ENCODE measurements at places on chromosomes 5 and 9. TPM values are rescaled to one million over a fixed set of nuclear protein-coding genes. Genes with fewer than 3 reads are reported as not detected.
A peak's percentile ranks its signal among the peaks of the same experiment; 100 is the strongest.

DNA sequence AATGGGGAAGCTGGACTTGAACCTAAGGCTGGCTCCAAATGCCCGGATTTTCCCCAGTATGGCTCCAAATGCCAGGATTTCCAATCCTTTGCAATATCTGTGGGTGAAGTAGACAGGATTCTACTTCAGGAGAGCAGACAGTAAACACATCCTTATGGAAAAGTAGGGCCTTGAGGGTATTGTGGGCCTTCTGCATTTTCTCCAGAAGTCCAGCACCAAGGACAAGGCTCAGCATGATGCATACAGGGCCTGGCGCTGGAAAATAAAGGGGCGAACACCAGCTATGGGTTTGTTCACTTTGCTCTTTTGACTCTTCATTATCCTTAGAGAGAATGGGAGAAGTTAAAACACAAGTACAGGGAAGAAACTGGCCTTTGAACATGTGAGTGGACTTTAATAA lies 347.5 kb downstream of the SEMA5A start:
- no peak for DNase-seq

DNA sequence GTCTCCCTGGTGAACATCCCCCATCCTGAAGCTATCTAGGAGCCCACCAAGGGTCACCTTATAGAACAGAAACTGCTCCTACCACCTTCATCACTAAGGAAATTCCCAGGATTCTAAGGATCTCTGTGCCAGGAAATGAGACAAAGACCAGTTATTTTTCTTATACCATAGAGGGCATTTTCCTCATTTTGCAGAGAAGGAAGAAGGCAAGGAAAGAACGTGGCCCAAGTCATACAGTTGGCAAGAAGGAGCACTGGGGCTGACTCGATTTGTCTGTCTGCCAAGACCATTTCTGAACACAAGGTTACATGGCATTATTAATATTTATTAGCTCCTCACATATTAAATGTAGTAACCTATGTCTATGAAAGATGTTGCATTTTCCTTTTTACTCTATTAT lies 49.6 kb upstream of the TNFSF15 start:
- DNase-seq = no peak

- no peak for DNase-seq
Measured at GRCh38 chr5:151786468-151786867, 14.7 kb downstream of the G3BP1 start.

DNA sequence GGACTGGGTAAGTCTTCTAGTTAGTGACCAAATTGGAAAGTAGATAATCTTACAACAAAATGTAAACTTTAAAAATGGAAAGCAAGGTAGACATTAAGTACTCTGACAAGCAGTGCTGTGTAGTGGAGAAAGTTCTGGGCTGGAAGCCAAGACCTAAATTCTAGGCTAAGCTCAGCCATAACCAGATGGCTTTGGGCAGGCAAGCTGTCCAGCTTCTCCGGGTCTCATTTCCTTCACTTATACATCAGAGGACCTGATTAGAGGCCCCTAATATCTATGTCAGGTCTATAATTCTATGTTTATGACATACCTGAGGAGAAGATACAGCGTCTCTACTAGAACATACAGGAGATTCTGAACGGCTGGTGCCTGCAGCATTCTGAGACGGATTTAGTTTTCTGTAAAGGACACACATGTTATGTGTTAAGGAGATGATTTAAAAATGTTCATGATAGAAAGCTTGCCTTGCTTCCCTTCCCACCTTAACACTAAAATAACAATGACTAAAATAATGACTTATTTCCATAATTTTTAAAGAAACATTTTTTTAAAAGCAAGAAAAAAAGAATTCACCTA lies 61.2 kb downstream of the ELL2 start:
- no peak for DNase-seq

DNA sequence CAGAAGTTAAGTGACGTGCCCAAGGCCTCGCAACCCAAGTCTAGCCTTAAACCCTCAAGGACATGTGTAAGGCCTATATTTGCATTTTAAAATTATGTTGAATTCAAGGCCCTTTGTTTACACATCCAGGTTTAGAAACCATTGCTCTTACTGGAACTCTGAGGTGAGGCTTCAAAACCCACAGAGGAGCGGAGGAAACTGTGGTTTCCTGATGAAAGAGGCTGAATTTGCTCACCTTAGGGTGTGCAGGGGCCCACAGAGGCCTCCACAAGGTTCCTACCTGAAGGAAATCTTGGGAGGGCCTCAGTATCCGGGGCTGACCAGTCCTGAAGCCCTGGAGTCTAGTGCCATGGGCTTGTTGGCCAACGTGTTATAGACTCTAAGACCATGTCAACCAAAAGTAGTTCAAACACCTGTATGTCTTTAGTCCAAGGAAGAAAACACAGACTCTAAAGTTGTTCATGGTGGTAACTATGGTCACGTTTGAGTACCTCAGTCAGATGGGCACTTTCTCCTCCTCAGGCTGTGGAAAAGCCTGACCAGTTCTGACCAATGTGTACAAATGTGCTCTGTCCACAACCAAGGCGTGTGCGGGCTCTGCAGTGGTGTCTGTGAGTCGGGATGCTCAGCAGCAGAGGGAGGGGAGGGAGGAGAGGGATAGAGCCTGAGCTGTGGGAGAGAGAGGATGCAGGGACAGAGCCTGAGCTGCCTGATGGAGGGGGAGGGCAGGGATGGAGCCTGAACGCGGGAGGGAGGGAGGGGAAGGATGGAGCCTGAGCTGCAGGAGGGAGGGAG lies 124.6 kb upstream of the ERCC6L2 start:
- DNase-seq = no peak

GRCh38 chr5:91469517-91470165 lies 86.5 kb upstream of the ARRDC3 start:
- no peak for DNase-seq

DNA sequence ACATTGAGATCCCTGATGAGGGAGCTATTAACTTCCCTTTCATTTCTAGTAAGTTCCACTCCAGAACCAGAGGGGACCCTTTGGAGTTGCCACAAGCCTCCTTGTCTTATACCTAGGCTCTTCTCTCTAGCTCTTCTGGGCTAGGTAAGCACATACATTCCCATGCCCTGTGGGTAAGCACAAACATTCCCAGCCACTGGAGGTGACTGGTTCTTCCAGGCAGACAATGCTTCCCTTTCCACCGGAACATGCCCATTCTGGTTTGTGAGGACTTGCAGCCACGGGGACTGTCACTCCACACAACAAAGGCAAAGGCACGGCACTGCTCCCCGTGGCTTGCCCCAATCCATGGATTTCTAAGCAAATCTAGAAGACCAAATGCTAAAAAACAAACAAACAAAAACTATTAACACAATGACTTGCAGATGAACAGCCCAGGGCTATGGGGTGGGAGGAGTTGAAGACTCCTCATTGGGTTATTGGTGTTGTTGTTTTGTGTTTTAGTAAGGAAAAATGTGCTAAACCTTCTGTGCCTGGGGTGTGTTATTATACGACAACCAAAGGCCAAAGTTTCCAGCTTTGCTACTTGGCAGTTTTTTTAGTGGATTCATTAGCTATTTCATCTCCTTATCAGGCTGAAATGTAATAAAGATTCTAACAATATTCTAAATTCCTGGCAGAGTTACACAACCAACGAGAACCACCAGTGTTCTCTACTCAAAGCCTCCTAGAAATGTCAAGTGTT lies 276.2 kb downstream of the SYK start:
- DNase-seq = no peak

GRCh38 chr9:106922026-106922425 lies 59.1 kb downstream of the ZNF462 start:
- no peak for DNase-seq

- DNase-seq = no peak
Measured at GRCh38 chr5:178668579-178668978, 41.7 kb upstream of the CLK4 start.

DNA sequence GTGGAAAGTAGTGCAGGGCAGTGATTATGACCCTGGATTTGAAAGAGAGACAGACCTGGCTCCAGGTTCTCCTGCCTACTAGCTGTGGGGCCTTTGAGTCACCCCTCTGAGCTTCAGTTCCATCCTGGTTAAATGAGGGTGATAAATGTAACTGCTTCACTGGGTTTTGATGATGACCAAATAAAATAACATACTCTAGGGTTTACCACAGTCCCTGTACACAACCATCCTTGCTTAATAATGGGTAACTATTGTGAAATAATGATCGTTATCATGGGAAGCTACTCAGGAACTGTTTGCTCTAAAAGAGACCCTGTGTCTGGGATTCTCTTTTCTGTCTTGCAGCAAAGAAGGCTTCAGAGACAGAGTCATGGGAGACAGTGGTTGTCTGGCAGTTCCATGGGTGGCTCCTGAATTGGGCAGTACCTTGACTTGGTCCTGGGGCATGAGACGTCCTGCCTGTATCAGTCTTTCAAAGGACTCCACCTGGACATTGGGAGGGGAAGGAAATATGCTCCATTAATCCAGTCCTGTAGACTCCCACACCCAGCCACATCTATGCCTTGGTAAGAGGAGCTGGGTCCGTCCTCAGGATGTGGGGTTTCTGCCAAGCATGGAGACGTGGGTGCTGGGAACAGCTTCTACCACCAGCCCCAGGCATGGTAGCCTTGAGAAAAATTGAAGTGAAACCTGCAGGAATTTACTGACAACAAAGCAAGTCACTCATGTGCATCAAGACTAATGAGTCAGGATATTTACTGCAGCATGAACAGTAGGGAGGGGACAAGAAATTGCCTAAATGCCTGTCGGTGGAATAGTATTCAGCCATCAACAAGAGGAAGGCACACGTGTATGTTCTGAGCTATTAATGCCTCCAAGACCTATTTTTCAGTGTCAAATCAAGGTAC lies 23.4 kb downstream of the AKNA start:
- DNase-seq = no peak

DNA sequence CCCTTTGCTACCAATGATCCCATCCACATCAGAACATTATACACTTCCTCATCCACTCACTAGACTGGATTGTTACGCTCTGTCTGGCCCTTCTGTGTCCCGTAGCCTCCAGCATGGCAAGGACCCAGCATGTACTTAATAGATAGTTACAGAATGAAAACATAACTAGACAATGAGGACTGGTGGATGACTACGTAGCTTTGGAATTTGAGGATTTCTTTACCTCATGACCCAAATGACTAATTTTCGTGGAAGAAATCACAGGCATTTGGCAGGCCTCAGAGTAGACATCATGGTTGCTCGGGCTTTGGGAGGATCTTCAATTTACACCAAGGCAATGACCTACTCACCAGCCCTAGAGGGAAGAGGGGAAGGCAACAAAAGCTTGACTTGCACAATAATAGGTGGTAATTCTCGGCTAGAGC lies 299.8 kb downstream of the TLE1 start:
- DNase-seq = peak; percentile 18

DNA sequence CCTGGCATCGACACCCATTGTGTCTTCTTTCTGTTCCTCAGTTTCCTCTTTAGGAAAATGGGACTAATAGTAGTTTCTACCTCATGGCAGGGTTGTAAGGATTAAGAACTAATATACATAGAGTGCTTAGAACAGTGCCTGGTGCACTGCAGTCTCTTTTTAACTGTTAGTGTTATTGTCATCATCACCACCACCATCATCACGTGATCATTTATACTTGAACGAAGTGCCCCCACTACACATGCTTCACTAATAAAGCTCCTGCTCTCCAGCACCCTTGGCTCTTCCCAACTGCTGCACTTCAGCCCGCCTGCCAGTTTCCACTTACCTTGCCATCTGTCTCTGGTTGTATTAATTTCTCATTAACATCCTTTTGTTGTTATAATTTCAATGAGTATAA lies 35.8 kb upstream of the MAST4 start:
- DNase-seq = no peak

GRCh38 chr5:69105996-69106906 lies 12.4 kb downstream of the SLC30A5 start:
- DNase-seq = no peak

GRCh38 chr5:145937432-145938250 lies 1.3 kb downstream of the SH3RF2 start:
- peak; percentile 26 for DNase-seq

- DNase-seq = no peak
Measured at GRCh38 chr9:93306579-93307091, 122.7 kb downstream of the WNK2 start.

- DNase-seq = peak; percentile 34
Measured at GRCh38 chr9:87973730-87974292, 522 bp downstream of the CDK20 start.

DNA sequence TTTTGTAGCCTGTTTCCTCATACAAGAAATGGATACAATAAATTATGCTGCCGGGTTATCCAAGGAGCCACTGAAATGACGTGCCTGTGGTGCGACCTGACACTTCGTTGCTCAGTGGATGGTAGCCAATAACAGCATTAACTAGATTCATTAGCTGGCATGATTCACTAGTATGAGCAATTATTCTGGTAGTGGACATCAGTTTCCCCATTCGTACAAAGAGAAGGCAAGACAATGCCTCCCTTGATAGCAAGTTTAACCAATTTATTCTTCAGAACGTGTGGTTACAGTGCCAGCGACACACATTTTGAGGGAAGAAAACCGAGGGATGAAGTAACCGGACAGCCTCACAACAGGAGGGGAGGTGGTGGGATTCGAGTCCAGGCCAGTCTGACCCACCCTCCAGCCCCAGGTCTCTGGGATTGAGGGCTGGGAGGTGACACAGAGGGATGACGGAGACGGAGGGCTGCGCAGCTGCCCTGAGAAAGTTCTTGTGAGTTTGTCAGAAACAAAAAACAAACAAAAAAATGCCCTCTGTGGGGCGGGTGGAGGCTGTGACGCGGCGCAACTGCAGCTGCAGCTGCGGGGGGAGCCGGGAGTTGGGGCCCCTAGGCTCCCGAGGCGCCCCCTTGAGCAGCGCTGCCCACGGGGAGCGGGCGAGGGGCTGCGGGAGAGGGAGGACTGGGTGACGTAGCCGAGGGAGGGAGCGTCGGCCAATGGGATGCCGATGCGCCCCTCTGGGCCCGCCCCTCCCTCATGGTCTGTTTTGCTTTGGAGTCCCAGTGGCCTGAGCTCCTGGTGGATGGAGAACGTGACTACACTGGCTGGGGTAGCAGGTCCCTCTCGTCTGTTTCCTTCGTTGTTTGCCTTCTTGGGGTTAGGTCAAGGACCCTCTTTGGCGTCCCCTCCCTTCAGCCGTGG lies 10.9 kb downstream of the LHX2 start:
- no peak for DNase-seq

GRCh38 chr5:3032513-3032912 lies 281.0 kb upstream of the IRX2 start:
- no peak for DNase-seq

DNA sequence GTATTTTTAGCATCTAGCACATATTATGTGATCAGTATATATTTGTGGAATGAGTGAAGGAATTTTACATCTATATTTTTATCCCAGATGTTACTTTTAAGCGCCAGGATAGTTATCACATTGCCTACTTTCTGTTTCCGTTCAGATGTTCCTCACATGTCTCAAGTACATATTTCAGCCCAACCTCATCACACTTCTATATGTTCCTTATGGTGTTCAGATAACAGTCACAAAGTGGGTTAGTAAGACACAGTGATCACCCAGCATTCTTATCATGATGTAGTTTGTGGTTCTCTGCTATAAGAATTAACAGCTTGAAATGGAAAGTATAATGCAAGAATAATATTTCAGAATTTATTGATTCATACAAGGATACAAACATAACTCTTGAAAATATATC lies 170.0 kb upstream of the RASA1 start:
- no peak for DNase-seq

The LHX3 gene
- total RNA-seq = not detected

The CPEB4 gene
- total RNA-seq = 43.9 TPM

The DBH gene
- total RNA-seq = not detected

The EQTN gene
- 0.37 TPM for total RNA-seq

The SHROOM1 gene
- total RNA-seq = 12.7 TPM

The HAPLN1 gene
- not detected for total RNA-seq

The BHMT2 gene
- total RNA-seq = 0.28 TPM
